ENCODE measurements at places on chromosomes 1 and 21. TPM values are rescaled to one million over a fixed set of nuclear protein-coding genes. Genes with fewer than 3 reads are reported as not detected.

GRCh38 chr1:223140611-223141405, 2.2 kb downstream of the TLR5 start:
- DNase-seq = no peak

DNA sequence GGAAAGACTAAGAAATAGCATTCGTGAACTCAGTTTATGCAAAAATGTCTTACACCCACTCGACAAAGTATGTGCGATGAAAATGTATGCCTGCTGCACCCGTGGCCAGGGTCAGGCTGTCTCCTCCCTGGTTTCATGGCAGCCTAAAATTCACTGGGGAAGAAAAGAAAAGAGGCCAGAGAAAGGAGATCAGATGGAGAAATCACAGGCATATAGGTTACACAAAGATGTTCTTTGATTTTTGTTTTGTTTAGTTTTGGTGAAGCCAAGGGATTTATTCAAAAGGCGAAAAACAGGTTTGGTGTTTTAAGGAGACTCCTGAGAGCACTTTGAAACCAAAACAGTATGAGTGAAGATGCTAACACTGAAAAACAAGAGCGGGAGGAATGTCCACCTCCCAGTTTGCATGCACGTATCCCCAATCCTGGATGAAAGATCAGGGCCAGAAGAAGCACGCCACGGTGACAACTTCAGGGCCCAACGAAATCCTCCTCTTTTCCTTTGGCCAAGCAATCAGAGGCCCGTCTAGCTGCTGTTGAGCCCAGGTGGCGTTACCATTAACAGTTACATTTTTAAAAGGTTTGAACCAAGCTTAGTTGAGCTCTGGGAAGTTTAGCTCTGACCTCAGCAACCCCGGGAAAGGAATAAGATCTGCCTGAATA, 992 bp upstream of the SSX2IP start:
- no peak for DNase-seq

DNA sequence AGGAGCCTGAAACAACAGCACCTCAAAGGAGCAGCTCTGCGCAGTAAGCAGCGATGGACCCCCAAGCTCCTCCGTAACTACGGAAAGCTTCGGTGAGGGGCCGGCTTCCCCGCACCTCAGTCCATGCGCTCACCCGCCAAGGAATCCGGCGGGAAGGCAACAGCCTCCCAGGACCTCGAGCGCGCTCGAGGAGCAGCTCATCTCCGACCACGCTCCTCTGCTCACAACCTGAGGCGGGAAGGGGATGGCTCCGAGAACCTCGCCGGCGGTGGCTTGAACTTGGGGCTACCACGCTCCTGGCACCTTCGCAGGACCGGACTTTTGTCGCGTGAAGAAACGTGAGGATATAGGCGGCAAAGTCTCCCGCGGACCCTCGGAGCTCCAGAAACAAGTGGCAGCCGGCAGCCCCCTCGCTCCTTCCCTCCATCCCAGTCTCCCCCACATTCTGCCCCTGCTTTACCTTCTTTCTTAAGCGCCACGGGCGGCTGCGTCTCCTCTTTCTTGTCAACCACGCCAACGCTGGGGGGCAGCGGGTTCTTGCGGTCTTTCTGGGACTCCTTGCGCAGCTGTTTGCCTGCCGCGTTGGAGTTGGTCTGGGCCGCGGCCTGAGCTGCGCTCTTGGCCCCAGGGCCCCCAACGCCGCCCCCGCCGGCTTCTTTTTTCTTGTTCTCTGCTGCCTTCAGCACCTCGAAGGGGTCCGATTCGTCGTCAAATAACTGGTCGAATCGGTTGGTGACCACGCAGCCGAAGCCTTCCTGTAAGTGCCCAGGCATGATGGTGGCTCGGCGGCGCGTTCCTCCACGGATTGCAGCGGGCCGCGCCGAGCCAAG, 459 bp downstream of the SERBP1 start:
- peak; percentile 58 for DNase-seq

DNA sequence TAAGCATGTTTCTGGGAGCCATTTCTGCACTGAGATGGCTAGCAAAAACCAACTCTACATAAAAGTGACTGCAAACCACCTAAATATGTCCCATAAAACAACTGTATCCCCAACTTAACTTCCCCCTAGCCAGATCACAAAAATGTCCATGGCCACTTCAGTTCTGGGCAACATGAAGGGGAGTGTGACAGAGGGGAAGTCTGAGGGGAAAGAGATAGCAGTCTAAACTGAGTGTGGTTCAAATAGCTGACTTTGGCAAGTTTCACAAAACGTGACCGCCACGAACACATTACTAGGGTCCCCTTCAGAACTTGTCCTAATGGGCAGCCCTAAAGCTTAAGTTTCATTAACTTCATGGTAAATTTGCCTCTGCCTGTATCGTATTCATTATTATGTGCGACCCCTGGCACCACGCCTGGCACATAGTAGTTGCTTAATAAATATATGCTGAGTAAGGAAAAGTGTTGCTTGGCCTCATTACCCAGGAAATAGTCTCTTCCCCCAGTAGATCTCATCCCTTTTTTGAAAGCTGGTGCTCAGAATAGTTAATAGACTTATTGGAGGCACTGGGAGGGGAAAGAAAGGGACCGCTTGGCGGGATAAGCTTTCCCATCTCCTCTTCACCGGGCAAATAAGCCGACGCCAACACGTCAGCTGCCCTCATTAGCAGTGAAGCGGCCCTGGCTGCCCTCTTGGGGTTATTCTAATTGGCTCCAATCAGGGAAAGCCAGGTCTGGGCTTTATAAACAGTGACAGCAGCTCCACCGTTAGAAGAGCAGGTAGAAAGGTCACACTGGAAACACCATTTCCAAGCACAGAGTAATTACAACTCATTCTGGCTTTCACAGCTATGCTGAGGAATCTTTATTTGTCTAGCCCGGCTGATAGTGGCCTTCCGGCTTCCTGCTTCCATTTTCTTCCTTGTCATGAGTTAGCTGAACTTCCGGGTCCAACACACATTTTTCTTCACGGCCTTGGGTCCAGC, 122.1 kb downstream of the LRIG2 start:
- no peak for DNase-seq

GRCh38 chr1:202214089-202214843, 20.7 kb downstream of the LGR6 start:
- no peak for DNase-seq

Gene NT5C1A
- total RNA-seq = not detected

Gene MAP3K21
- 3.7 TPM for total RNA-seq

Gene LCA5L
- 0.62 TPM for total RNA-seq

Gene C1orf226
- total RNA-seq = not detected
